Activated CD8-positive, alpha-beta T cell treated with anti-CD3 and anti-CD28 coated beads, Interleukin-2, amount 10 ng/mL, durations not matched to agents 7 days and 5 days (primary cell): ENCODE measurements at places on chromosomes 16 and 17. TPM values are rescaled to one million over a fixed set of nuclear protein-coding genes. Genes with fewer than 3 reads are reported as not detected.
A peak's percentile ranks its signal among the peaks of the same experiment; 100 is the strongest.

GRCh38 chr17:74585711-74586110, 6.4 kb downstream of the CD300LD start:
- no peak for DNase-seq
- no peaks in the 10 kb centered on the region for H3K36me3 ChIP-seq
- H3K4me3 ChIP-seq, result no peak overlapping the region
- peaks cover 3% of the 10 kb centered on the region for H3K4me1 ChIP-seq

DNA sequence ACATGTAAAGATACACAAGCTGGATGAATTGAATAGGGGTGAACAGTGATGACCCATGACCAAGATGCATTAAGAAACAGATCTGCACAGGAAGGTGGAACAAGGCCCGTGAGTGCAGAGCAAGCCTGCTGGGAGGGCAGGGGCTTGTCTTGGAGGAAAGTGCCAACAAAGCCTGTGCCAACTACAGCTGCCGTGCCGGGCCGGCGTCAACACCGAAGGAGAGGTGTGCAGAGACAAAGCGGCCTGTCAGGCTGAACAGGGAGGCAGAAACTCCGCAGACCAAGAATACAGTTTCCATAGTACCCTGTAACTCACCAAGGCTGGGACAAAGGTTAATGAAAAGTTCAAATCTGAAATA, 46.7 kb downstream of the ANKRD11 start:
- DNase-seq, result no peak
- H3K4me3 ChIP-seq, result no peak overlapping the region
- H3K27ac ChIP-seq, result peak overlapping the region; percentile 67

- no peaks in the 10 kb centered on the region for H3K27me3 ChIP-seq
- H3K27ac ChIP-seq, result peak overlapping the region; percentile 16
Measured at GRCh38 chr17:7511108-7511507, 26.9 kb downstream of the POLR2A start.

Gene CMTM1
- 15.0 TPM for total RNA-seq

GRCh38 chr17:50514936-50515702, 6.9 kb downstream of the MYCBPAP start:
- no peak for DNase-seq
- H3K4me1 ChIP-seq, result peaks cover 19% of the 10 kb centered on the region
- no peak overlapping the region for H3K4me3 ChIP-seq
- no peaks in the 10 kb centered on the region for H3K27me3 ChIP-seq
- no peak overlapping the region for H3K27ac ChIP-seq
- no peaks in the 10 kb centered on the region for H3K36me3 ChIP-seq

DNA sequence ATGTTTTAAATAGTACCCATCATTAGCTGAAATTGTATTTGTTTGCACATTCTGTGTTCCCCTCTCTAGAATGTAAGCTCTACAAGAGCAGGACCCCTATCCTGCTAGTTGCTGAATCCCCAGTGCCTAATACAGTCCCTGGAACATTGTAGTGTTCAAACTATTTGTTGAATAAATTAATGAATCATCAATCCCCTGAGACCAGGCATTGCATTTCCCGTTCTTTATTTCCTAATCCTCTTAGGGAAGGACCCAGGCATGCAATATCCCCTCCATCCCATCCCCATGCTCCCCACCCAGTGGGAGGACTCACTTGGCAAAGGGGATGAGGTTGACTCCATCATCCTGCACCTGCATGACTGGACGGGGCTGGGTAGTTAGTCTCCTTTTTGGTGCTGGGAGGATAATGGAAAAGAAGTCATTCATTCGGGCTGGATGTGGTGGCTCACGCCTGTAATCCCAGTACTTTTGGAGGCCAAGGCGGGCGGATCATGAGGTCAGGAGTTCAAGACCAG, 3.2 kb downstream of the INCA1 start:
- peaks cover 8% of the 10 kb centered on the region for H3K36me3 ChIP-seq
- peaks cover 19% of the 10 kb centered on the region for H3K4me1 ChIP-seq
- H3K4me3 ChIP-seq, result no peak overlapping the region
- peaks cover 6% of the 10 kb centered on the region for H3K27me3 ChIP-seq

GRCh38 chr16:3193221-3194212, 5.5 kb downstream of the OR1F1 start:
- H3K4me3 ChIP-seq, result no peak overlapping the region
- H3K4me1 ChIP-seq, result peaks cover 31% of the 10 kb centered on the region
- no peak overlapping the region for H3K27ac ChIP-seq
- H3K27me3 ChIP-seq, result peaks cover 45% of the 10 kb centered on the region
- H3K36me3 ChIP-seq, result peaks cover 2% of the 10 kb centered on the region

Gene GFAP
- total RNA-seq, result not detected

- H3K4me3 ChIP-seq, result no peak overlapping the region
- DNase-seq, result no peak
- H3K27me3 ChIP-seq, result no peaks in the 10 kb centered on the region
- no peaks in the 10 kb centered on the region for H3K4me1 ChIP-seq
- H3K27ac ChIP-seq, result no peak overlapping the region
- no peaks in the 10 kb centered on the region for H3K36me3 ChIP-seq
Measured at GRCh38 chr16:12971241-12971640, 69.8 kb downstream of the SHISA9 start.

Gene SYCE1L
- total RNA-seq, result 5.9 TPM

GRCh38 chr17:42560246-42560645, 1.7 kb upstream of the COASY start:
- H3K36me3 ChIP-seq, result peaks cover 24% of the 10 kb centered on the region
- DNase-seq, result no peak
- no peak overlapping the region for H3K27ac ChIP-seq
- peaks cover 47% of the 10 kb centered on the region for H3K4me1 ChIP-seq
- H3K4me3 ChIP-seq, result no peak overlapping the region

Gene ATP2A3
- 341 TPM for total RNA-seq

Gene CIAPIN1
- 53.8 TPM for total RNA-seq

Gene KRT20
- not detected for total RNA-seq

DNA sequence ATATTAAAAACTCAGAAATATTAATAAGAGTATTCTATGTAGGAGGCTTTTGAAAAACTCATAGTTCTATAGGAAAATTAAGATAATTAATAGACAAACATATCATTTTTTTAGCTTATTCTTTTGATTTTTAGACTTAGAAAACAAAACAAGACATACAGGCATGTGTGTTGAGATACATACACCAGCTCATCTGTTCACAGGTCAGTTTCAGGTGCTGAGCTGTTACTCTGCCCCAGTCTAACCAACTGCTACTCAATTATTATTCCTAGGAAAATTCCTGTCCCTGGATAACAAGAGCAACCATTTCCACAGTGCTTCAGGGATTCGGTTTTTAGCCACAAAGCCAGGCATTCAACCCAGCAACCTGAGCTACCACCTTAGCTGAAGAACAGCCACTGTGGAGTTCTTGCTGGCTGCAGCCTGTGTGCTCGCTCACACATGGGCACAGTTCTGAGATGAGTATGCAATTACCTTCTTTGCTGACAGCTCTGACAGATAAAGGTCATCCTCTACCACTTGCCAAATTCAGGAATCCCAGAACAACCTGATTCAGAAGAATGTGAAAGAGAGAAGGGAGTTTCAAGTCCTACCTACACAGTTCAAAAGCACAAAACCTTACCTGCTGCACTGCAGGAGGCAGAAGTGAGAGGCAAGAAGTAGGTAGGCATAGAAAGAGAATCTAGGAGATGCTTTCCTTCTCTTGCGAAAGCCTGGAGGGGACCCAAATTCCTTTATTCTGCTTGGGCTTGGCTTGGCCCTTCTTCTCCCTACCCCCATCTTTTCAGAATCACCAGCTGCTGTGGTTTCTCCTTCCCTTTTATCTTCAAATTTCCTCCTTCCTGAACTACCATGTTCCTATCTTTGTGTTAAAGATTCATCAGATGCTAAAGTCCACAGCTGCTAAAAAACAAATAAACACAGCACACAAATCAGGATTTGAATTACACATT, 62.7 kb downstream of the TEX2 start:
- no peak overlapping the region for H3K4me3 ChIP-seq
- no peak for DNase-seq
- H3K4me1 ChIP-seq, result peaks cover 10% of the 10 kb centered on the region
- H3K27me3 ChIP-seq, result no peaks in the 10 kb centered on the region
- peaks cover 12% of the 10 kb centered on the region for H3K36me3 ChIP-seq

Gene SMARCD2
- 136 TPM for total RNA-seq

DNA sequence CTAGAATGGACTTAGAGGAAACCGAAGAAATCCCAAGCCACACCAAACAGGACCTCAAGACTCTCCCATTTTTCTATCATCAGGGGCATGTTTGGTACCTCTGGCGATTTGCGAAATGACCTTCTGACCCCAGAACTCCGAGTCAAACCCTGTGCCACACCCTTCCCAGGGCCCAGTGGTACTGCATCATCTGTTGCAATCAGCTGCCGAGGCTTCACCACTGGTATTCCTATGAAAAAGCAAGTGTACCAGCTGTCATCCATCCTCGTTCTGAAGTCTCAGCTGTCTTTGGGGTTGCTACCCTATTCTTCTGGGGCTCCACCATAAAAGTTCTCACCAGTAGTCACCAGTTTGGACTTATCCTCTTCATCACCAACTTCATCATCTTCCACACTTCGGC, 2.3 kb upstream of the RSKR start:
- no peaks in the 10 kb centered on the region for H3K27me3 ChIP-seq
- H3K4me3 ChIP-seq, result no peak overlapping the region
- peaks cover 3% of the 10 kb centered on the region for H3K4me1 ChIP-seq
- DNase-seq, result no peak
- H3K36me3 ChIP-seq, result peaks cover 75% of the 10 kb centered on the region
- H3K27ac ChIP-seq, result no peak overlapping the region

DNA sequence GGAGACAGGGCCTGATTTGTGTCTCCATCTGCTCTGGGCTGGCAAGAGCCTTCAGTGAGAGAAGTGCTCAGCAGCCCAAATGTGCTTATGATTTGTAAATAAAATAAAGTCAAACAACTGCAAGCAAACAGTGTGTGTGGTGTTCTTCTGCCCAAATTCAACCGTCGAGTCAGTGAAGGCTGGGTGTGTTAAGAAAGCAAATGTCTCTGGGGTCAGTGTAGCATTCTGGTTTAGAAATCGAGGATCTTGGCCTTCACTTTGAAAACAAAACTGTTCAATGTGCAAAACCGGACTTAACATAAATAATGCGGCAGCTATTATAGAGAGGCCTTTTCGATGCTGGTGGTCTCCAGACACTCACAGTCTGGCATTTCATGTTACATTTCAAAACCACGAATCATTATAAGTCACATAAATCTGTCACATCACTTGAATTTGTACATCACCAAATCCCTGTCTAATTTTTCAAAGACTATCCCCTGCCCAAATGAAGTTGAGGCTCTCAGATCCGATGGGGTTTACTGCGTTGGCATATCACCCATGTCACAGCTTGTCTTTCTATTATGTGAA, 158.6 kb upstream of the MYOCD start:
- no peak overlapping the region for H3K4me3 ChIP-seq
- no peaks in the 10 kb centered on the region for H3K36me3 ChIP-seq

GRCh38 chr17:61352781-61353491, 46.7 kb upstream of the TBX2 start:
- H3K36me3 ChIP-seq, result no peaks in the 10 kb centered on the region
- no peak overlapping the region for H3K4me3 ChIP-seq
- DNase-seq, result no peak
- H3K27ac ChIP-seq, result no peak overlapping the region
- no peaks in the 10 kb centered on the region for H3K27me3 ChIP-seq
- no peaks in the 10 kb centered on the region for H3K4me1 ChIP-seq

- H3K36me3 ChIP-seq, result peaks cover 39% of the 10 kb centered on the region
- H3K27me3 ChIP-seq, result no peaks in the 10 kb centered on the region
- H3K27ac ChIP-seq, result peak overlapping the region; percentile 94
- peak; percentile 82 for DNase-seq
- H3K4me3 ChIP-seq, result peak overlapping the region; percentile 67
Measured at GRCh38 chr17:80720610-80721577, 176.3 kb downstream of the RPTOR start.

Gene NPTX1
- 18.9 TPM for total RNA-seq

Gene RNF112
- total RNA-seq, result not detected

- peaks cover 4% of the 10 kb centered on the region for H3K27me3 ChIP-seq
- H3K36me3 ChIP-seq, result no peaks in the 10 kb centered on the region
- H3K4me1 ChIP-seq, result no peaks in the 10 kb centered on the region
- no peak overlapping the region for H3K4me3 ChIP-seq
Measured at GRCh38 chr17:6138761-6139446, 68.7 kb downstream of the WSCD1 start.

GRCh38 chr16:30382111-30382881, at the start of gene SEPTIN1:
Gene SEPTIN1, minus strand, starts transcription at chr16:30382561. Its CDS starts 19 bp downstream, at chr16:30382542.
- peaks cover 59% of the 10 kb centered on the region for H3K4me1 ChIP-seq
- H3K27me3 ChIP-seq, result no peaks in the 10 kb centered on the region
- peaks cover 46% of the 10 kb centered on the region for H3K36me3 ChIP-seq

DNA sequence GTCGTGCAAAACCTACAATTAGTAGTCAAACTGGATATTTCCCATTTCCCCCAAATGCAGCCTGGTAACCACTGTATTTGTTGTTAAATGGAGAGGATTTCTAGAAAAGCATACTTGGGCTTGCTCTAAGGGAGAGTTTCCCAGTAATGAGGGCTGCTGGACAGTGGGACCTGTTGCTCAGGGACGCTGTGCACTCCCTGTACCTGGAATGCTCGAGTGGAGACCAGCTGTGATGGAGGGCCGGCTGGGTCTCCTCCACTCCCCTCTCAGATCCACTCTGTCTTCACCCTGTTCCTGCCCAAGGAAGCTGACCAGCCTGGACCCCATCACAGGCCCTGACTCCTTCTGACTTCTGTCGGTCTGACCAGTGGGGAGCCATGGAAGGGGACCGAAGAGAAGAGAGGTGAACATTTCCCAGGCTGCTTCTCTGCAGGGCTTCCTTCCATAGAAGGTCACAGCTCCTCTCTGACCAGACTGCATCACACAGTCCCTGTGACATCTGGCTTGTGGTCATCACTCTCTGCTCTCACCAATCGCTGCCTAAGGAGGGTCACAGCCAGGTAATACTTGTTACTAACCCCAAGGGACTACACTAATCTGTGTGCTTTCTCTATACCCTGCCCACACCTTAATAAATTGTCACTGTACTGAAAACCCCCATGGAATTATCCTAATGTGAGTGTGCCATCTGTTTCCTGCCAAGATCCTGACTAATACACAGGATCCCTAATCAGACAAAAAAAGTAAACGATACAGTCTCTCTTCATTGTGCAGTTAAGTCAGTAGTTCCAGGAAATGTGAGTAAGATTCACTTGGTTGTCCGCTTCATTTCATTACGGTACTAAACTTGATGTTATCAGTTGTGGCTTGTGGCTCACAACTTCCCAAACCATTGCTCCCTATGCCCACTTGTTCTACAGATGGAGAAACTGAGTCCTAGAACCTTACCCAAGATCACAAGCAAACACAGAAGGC, 102.4 kb downstream of the CCT6B start:
- H3K27me3 ChIP-seq, result peaks cover 8% of the 10 kb centered on the region
- peaks cover 7% of the 10 kb centered on the region for H3K4me1 ChIP-seq
- no peaks in the 10 kb centered on the region for H3K36me3 ChIP-seq
- no peak overlapping the region for H3K4me3 ChIP-seq
- no peak overlapping the region for H3K27ac ChIP-seq
